Fibroblast of lung (primary cell): ENCODE measurements at places on chromosomes 3 and 15. TPM values are rescaled to one million over a fixed set of nuclear protein-coding genes. Genes with fewer than 3 reads are reported as not detected.

GRCh38 chr15:78306176-78306774 lies 6.9 kb upstream of the SKIC8 start:
- peak; percentile 65 for DNase-seq

- no peak for DNase-seq
Measured at GRCh38 chr3:23209747-23210487, 6.8 kb downstream of the UBE2E2 start.

DNA sequence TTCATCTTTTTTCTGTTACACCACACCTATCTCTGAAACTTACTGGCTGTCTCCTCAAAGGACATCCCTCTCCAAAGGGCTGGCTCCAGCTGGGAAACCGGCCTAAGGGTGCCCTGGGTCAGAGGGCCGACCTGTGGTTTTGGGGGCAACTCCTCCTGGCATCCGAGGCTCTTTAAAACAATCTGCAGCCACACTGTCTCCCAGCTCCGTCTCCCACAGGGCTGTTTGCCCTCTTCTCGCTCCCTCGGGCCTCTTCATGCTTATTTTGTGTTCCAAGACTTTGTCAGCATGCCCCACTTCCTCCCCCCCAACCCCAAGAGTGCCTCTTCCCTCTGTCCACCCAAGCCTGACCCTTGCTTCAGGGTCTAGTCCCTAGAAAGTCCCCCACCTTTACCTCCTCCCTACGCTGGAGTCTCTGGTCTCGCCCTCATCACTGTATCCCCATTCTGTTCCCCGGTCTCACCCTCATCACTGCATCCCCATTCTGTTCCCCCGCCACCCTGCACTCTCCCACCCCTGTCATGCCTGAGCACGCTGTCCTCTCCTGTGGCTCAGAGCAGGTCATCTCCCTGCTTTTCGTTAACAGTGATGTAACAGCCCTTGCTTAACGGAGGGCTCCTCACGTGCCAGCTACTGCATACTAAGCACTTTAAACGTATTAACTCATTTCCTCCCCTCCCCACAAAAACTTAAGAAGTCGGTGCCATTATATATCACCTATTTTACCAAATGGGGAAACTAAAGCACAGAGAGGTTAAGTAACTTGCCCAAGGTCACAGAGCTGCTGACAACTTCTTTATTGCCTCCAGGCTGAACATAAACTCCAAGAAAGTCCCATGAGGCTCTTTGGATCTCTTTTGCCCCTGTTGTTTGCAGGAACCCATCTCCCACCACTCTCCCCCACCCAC lies 1.1 kb upstream of the CSK start:
- DNase-seq, result peak; percentile 24

GRCh38 chr3:43764056-43764455 lies 73.3 kb downstream of the ABHD5 start:
- DNase-seq, result no peak

GRCh38 chr3:104635872-104636580 lies 730.7 kb upstream of the ALCAM start:
- DNase-seq, result no peak

DNA sequence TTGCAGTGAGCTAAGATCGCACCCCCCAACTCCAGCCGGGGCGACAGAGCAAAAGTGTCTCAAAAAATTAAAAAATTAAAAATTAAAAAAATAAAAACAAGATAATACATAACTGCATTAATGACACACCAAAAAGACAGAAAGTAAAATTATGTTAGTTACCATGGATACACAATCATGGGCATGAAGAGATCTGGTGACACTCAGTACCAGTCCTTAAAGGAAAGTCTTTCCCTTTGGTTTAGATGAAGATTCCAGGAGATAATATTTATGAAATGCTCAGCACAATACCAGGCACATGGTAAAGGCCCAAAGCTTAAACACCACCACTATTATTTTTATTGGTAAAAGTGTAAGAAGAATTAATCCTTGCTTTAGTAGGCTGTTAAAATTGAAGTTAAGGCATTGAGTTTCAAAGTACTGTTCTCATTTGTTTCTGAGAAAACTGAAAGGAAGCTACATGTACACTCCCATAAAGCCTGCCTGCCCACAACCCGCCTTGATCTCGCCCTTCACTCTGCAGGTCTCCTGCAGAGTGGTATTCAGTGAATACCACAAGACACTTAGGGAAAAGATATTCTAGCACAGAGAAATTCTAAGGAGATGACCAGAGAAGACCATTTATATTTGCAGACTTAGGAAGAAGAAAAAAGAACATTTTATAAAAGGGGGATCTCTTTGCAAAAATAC lies 52.3 kb downstream of the SUCLG2 start:
- DNase-seq, result no peak

FRMD5 gene
- 1.3 and 4.3 TPM in 2 replicates for total RNA-seq

DNA sequence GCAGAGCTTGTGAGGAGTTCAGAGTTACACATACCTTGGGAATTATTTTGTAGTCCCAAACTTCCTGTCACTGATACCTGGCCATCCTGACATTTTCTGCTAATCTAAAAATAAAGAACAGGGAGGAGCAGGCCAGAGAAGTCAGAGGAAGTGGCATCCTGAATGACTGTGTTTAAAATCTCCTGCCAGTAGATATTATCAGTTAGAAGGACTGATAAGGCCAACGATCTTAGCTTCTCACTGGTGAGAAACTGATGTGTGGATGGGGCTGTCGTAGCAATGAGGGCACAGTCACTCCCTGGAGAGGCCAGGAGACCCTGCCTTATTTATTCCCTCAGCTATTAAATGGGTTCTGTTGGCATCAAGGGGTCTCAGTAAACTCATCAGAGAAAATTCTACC lies 115.1 kb downstream of the DGKG start:
- no peak for DNase-seq

DNA sequence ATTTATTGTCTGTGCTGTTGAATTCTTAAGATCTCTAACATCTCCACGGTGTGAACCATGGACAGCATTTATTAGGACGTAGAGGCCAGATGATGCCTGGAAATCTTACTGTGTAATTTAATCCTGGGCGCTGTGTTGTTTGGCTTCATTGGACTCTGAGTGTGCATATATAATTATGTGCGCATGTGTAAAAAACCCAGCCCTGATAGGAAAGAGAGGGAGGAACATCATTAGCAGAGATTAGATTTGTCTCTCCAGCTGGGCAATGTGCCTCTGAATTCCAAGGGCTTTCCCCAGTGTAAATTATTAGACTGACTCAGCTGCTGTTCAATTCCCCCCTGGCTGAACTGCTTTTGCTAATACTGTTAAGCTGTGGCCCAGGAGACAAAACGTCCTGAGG lies 39.6 kb downstream of the MAP3K13 start:
- DNase-seq, result peak; percentile 68

GRCh38 chr3:179486806-179487205 lies 35.5 kb upstream of the GNB4 start:
- no peak for DNase-seq

DNA sequence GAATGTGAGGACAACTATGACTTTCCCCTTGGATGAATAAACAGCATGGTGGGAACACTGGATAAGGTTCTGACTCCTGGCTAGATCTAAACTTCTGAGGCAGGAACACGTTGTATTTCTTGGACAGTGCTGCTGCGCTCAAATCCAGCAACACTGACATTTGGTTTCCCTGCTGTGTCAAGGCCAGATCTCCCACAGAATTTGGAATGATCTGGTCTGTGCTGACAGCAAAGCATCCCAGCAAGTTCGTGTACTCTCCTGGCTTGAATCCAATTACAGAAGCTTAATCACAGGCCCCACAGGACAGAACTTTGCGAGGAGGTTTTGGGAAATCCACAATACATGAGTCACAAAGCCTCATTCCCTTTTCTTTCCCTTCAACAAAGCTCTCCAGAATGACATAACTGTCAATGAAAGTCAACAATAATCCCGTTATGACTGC lies 92.5 kb downstream of the ADAMTS9 start:
- peak; percentile 97 for DNase-seq

DNA sequence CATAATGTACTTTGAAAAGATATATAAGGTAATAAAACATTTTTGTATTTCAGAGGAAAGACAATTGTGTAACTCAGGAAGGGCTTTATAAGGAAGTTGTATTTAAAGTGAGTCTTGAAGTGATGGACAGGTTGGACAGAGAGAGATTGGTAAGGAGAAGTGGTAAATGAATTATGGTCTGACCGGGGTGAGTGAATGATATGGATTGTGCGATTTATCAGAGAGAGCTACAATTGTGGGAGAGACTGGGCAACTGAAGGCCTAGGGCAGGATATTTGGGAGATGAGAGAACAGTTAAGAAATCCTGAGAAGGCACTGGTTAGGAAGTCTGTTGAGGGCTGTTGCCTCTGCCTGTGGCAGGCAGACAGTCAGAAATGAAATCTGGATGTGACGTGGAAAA lies 14.8 kb downstream of the IL1RAP start:
- DNase-seq, result no peak

ZBTB47 gene
- total RNA-seq, result 32.1 and 49.4 TPM in 2 replicates

DNA sequence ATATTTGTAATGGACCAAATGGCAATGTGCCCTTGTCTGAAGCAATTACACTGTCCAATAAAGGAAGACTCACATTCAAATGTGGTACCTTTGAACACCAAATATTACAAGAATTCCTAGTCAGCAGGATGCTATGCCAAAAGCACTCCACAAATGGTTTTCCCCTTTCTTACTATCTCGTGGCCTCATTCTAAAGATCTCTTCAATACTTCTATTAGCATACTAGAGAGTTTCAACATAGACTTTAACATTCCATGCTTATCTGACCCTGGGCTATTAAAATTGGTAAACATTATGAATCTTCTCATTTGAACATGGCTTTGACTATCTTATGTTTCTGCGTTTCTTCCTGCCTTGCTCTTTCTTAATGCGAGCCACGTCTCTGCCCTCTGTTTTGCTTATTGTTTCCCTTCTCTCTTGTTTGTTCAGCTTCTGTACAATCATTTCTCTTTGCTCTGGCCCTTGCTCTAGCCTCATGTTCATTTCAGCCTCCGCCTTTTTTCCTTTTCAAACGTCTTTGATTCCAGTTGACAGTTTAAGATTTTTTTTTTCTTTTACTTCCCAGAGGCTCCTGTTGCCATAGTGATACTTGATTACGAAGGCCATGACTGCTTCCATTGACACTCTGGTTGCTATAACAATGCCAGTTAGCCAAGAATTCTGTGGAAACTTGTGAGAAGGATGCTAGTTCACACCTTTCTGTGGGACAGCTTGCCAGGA lies 49.5 kb upstream of the SLC9A9 start:
- DNase-seq, result peak; percentile 81

SLC6A20 gene
- not detected in 2 replicates for total RNA-seq

DNA sequence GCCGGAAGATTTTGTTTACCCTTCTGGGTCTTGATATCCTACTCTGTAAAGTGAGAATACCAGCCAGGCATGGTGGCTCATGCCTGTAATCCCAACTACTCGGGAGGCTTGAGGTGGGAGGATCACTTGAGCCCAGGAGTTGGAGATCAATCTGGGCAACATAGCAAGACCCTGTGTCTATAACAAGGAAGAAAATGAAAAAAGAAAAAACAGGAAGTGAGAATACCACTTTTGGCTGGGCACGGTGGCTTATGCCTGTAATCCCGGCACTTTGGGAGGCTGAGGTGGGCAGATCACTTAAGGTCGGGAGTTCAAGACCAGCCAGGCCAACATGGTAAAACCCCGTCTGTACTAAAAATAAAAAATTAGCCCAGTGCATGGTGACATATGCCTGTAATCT lies 36.9 kb downstream of the SFMBT1 start:
- no peak for DNase-seq

- DNase-seq, result no peak
Measured at GRCh38 chr3:108062051-108062450, 28.8 kb downstream of the CD47 start.

SENP5 gene
- 41.3 and 43.8 TPM in 2 replicates for total RNA-seq

MORC1 gene
- not detected in 2 replicates for total RNA-seq

DNA sequence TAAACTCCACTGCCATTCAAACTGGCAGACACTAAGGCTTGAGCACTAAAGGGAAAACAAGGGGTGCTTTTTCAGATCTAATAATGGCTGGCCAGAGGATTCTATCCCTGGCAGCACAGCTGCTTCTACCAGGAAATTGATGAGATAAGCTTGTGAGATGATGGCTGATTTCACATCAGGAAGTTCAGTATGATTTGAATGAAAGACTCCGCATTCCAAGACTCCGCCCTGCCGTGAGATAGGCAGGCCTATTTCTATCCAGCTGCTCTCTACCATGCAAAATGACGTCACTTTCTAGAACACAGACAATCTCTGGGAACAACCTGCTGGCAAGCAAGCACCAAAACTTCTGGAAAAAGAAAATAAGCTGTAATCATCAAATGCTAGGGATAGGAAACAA lies 171.8 kb downstream of the WDR76 start:
- peak; percentile 78 for DNase-seq

DNA sequence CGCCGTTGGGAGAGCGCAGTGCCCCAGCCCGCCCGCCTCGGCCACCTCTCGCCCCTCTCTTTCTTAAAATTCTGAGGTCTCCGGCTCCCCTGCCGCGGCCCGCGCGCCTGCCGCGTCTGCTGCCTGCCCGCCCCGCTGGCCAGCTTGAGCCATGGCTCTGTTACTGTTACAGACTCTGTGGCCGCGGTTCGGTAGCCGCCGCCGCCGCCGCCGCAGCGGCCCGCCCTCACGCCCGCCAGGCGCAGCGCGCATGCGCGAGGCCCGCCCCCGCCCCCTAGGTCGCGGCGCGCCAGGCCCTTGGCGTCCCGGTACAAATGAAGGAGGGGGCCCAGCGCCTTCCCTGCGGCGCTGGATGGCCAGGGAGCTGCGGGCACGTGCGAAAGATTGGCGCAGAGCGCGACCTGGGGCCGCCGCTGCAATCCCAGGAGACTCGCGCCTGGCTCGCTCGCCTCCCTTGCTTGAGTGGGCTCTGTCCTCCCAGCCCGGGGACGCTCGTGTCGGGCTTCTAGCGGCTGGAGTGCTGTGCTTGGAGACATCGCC lies at the start of gene ONECUT1:
Gene ONECUT1, minus strand, starts transcription at position 168 of the 540 bp plus-strand sequence. CDS start 452 bp downstream, outside the sequence.
- DNase-seq, result peak; percentile 26

GRCh38 chr15:38691965-38692788 lies 127.6 kb upstream of the RASGRP1 start:
- no peak for DNase-seq

DNA sequence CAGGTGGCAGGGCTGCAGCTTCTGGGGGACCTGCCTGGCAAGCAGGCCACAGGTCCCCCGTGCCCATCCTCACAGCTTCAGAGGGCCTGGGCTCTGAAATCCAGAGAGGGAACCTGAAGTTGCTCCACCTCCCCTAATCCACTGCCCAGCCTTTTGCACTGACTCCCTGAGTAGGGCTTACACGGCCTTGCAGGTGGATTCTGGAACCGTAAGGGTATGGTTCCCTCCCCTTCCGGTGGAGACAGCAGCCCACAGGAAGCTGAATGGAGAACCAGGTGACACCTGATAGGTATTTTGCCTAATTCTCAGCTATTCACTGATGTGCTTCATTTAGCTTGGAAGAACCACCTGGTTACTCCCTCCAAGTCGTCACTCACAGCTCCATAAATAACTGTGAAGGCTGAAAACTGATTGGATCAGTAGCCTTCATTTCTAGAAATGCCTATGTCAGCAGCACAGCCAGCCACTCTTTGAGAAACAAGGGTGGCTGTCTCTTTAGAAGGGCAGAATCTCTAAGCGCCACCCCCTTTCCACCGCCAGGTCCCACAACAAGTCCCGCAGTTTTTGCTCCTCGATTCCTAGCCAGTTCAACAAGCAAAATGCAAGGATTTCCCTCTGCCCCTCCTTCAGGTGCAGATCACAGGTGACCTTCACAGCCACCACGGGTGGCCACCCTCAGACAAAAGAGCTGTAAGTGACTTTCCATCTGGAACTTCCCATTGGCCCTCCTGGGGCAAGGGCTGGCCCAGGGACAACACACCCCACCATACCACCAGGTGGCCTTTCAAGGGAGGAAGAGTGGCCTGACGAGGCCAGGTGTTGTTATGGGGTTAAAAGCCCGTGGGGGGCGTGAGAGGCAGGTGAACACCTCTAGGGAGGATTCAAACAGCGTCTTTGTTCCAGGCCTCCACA lies 112.9 kb downstream of the SEC22A start:
- no peak for DNase-seq

ACTR8 gene
- 38.3 and 38.8 TPM in 2 replicates for total RNA-seq
